ENCODE measurements at places on chromosomes 3 and 15.

DNA sequence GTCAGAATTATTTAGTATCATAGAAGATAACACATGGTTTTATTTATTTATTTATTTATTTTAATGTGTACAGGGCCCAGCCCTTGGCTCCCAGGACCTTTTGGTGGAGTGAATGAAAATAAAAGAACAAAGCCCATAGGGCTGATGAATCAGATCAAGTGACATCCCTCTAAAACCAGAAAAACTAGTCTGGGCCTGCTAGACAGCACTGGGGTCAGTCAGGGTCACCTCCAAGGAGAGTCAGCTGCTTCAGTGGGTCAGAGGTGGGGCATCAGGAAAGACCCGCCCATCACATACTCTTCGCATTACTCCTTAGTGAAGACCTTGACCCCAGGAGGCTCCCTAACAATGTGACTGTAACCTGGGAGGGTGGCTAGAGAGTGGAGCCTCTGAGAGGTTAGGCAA lies 12.8 kb downstream of the PPCDC start:
- peak; percentile 49 for DNase-seq

DNA sequence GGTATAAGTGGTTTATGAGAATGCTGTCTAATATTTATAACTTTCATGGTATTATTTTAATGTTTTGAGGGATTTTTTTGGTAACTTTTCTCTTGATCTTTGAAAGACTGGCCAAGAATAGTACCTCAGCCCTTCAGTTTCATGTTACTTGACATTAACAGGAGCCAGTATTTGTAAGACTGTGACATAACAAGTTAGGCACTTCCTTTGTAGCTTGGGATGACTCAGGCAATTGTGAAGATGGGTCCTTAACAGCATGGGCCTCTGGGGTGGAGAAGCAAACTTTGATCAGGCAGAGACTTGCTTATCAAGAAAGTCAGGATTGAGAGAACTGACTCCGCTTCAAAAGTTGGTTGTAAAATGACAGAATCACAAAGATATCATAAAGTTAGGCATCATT lies 9.5 kb downstream of the LRRC49 start:
- peak; percentile 90 for DNase-seq

DNA sequence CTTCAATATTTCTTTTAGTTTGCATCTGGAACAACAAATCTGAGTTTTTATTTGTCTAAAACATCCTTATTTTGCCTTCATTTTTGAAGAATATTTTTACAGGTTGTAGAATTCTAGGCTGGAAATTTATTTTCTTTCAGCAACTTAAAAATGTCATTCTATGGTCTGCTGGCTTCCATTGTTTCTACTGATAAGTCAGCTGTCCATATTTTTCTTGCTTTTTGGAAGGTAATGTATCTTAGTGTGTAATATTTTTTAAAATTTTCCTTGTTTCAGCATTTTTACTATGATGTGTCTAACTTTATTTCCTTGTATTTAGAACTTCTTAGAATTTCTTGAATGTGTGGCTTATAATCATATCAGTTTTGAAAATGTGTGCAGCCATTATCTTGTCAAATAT lies 37.0 kb downstream of the SEMA6D start:
- no peak for DNase-seq

GRCh38 chr15:81856634-81857026 lies 189.2 kb downstream of the MEX3B start:
- DNase-seq: no peak

DNA sequence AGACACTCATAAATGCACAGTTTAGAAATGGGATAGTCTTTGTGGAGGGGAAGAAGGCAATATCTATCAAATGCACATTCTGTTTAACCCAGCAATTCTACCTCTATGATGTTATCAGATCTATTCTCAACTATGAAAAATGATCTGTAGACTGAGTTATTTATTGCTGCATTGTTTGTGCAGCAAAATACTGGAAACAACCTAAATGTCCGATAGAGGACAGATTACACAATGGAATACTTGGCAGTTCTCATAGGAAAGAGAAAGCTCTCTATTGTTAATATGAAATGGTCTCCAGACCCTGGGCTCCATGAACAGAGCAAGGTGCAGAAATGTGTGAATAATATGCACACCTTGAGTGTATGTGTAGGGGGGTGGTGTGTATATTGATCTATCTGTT lies 49.0 kb upstream of the SELENOK start:
- DNase-seq: no peak

GRCh38 chr15:38149315-38149714 lies 103.3 kb upstream of the SPRED1 start:
- no peak for DNase-seq

DNA sequence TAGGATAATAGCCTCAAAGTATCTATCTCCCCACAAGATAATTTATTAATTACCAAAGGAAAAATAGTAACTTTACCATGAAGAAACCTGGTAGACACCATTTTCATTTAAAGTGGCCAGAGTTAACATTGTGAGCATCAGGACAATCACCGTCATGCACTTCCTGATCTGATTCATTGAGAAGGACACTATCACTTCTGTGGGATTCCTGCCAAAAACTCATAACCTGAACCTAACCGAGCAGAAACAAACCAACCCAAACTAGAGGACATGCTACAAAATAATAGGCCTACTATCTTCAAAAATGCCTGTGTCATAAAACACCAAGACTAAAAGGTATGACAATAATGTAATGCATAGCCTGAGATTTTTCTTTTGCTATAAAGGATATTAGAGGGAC lies 39.0 kb downstream of the FSIP1 start:
- no peak for DNase-seq

DNA sequence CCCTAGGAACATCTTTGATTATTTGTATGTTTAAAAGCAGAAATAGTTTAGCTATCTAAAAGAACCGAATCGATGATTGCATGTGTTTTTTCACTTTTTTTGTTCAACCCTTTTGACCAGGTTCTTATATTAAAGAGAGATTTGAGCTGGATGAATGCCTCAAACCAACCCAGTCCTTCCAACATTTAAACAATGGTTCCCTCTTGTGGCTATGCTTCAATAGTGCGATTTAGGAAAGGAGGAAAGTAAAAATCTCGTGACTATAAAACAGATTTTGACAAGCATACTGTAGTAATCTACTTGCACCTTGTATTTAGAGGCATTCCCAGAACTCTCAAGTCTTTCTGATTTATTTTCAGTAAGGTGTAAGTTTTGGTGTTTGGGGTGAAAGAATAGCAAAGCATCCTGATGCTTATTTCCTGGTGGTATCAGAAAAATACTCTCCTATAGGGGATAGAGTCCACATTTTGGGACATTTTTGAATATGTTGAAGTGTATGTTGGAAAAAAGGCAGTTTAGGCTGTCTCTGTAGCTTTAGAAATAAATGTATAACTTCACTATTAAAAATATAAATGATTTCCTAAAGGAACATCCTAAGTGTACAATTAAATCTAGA lies 159.6 kb upstream of the KCNH8 start:
- DNase-seq: peak; percentile 6

- no peak for DNase-seq
Observed at GRCh38 chr15:85710340-85710842, 84.3 kb downstream of the KLHL25 start.

DNA sequence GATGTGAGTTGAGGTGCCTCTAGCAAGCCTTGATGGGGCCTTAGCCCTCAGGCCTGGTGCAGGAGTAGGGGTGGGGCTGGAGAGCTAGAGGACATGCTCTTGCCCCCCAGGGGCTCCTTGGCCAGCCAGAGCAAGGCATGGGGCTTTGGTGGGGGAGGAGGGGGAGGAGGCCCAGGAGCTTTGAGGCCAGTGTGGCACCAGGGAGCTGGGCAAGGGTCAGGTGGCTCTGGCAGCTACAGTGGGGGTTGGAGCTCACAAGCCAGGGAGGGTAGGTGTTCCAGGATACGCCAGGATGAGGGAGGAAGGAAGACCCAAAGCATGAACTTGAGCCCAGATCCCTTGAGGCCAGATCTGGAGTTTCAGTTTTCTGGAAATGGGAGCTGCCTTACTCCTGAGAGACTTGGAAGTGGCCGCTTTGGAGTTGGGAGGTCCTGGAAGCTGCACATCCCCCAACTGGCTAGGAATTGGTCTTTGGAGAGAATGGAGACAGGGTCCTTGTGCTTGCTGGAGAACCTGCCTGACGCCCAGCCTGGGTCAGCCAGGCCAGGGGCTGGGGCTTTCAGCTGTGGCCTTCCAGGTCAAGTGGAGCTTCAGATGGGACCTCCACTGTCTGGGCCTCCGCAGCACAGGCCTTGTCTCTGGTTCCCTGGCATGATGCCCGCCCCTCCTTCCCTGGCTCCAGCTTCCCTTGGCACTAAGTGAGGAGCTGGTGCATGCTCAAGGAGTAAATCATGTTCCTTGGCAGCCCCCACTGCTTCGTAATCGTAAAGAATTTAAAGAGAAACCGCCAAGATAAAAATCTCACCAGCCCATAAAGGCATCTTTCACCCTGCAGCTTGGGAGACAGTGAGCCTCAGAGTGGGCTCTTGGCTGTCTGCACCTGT lies 8.7 kb downstream of the SEMA3F start:
- peak; percentile 38 for DNase-seq

DNA sequence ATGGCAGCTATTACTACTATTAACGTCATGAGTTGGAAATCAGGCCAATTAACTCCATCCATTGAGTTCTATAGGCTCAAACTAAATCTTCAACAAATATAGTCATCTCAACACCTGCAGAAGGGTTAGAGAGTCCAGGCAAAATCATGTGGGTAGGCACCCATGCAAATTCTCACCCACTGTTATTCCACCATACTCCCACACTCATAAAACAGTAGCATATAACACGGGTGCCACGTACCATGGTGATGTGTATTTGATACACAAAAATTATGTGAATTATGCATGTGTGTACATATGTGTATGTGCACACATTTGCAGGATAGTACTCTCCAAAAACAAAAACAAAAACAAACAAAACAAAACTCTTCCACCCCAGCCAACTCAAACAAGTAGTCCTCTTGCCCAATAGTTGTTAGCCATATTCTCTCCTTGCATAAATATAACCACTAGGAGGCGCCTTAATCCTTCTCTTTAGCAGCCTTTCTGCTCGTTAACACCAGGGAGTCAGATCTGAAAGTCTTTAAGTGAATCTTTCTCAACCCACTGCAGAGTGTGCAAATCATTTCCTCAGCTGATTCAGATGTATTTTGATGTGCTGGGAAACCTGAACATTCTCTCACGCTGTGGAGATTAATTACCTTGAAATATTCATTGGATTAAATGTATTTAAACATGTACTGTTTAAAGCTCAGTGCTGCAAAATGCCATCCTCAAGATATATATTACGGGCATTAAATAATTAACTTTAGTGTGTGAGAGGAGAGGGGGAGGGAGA lies 38.0 kb upstream of the COPB2 start:
- DNase-seq: peak; percentile 91

DNA sequence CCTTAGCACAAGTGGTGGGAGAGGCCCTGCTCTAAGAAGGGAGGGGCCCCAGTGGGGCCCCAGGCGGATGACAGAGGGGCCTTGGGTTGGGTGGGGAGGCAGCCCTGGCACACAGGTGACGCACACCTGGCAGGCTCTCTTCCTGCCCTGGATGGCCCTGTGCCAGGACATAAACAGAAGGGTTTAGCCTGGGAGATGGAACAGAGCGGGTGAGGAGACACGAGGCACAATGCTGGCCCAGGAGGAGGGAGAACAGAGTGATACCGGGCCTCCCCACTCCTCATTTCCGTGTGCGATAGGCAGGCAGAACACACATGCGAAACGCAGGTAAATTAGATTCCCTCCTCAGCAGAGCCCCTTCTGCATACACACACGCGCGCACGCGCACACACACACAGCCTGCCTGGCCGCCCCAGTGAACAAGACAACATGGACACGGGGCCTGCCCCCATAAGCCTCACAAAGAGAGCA lies 39.8 kb downstream of the IDH2 start:
- DNase-seq: no peak

DNA sequence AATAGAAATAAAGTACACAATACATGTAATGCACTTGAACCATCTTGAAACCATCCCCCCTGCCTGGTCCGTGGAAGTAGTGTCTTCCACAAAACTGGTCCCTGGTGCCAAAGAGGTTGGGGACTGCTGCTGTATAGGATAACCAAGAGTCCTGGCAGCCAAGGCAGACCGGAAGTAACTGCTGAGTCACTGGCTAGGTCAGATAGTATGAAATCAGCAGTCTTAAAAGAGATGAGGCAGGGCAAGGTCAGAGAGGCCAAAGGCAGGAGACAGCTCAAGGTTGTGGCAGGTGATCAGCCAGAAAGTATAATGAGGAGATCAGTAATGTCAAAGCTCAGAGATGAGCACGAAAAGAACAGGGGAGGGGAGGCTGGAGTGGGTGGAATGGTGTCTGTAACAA lies 60.2 kb downstream of the MAP3K13 start:
- DNase-seq: peak; percentile 14

GRCh38 chr3:142828703-142829305 lies 60.1 kb downstream of the PCOLCE2 start:
- DNase-seq: peak; percentile 92

DNA sequence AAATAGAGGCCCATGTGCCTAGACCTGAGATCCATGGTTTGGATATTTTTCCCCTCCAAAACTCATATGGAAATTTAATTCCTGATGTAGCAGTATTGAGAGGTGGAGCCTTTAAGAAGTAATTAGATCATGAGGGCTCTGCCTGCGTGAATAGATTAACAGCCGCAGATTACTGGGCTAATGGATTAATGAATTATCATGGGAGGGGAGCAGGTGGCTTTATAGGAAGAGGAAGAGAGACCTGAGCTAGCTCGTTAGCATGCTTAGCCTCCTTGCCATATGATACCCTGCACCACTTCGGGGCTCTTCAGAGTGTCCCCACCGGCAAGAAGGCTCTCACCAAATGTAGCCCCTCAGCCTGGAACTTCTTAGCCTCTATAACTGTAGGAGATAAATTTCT lies 15.8 kb downstream of the ARHGEF26 start:
- no peak for DNase-seq

GRCh38 chr3:81601707-81602305 lies 159.6 kb downstream of the GBE1 start:
- no peak for DNase-seq

- DNase-seq: no peak
Observed at GRCh38 chr3:141109751-141110150, 58.6 kb downstream of the SPSB4 start.

GRCh38 chr3:117736846-117737245 lies 1027.3 kb downstream of the TUSC7 start:
- DNase-seq: peak; percentile 68

DNA sequence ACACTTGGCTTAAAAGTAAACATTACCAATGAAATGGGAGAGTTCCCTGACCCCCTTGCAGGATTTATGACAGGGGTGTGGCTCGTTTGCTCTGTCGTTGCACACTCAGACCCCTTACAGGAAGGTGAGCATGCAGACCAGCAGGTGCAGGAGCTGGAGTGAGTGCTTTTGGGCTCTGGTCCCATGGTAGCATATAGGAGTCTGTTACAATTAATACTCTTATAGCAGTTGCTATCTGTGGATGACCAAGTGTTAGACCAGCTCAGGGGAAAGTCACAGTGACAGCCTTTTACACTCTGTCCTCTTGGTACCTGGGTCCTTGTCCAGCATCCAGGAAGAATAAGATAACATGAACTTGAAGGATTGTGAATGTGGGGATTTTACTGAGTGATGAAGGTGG lies 1177.5 kb downstream of the NSUN3 start:
- DNase-seq: no peak

All from choroid plexus epithelial cell (primary cell).